Cortex of kidney (tissue), 1 donor: ENCODE measurements at places on chromosomes 4 and X.

DNA sequence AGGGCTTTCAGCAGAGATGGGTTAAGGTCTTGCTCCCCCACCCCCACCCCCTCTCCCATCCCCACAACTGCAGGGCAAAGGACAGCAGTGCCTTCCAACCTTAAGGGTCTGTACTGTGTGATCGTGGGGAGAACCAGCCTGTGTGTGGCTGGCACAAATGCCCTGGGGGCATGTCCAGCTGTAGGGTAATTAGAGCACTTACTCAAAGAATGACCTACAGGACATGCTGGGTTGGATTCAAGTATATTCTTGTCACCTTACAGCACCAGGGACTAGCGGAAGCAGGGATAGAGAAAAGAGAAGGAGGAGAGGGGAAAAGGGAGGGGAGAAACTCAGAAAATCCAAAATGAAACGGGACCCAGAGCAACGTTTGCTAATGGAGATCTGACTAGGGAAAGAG is 191.3 kb upstream of the GATB start:
- DNase-seq: no peak

- no peak for DNase-seq
Observed at GRCh38 chr4:4857001-4857808, 2.3 kb upstream of the MSX1 start.

GRCh38 chr4:176273736-176274135 is 4.7 kb upstream of the ASB5 start:
- DNase-seq: no peak

DNA sequence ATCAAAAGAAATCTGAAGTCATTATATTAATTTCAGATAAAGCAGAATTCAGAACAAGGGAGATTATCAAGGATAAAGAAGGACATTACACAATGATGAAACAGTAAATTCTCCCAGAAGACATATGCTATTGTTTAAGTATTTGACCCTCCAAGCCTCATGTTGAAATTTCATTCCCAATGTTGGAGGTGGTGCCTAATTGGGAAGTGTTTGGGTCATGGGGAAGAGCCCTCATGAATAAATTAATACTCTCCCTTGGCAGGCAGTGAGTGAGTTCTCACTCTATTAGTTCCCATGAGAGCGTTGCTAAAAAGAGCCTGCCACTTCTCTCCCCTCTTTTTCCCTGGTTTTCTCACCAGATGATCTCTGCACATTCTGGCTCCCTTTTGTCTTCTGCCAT is 249.9 kb upstream of the GRIA3 start:
- no peak for DNase-seq

DNA sequence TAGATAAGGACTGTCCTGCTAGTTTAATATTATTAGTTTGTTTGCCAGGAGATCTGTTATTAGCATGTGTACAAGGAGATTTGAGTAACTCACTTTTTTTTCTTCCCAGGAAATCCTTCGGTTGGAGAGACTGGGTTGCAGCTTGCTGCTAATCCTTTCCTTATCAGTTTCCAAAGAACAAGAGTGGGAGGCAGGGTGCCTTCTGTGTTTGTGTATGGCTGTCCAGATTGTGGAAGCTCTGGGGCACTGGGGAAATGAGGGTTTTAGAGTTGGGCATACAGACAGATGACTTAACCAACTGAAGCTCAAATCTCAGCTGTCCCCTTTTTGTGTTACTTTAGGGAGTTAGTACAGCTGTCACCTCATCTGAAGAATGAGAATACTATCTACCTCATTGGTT is 12.6 kb upstream of the SUPT20HL1 start:
- no peak for DNase-seq

DNA sequence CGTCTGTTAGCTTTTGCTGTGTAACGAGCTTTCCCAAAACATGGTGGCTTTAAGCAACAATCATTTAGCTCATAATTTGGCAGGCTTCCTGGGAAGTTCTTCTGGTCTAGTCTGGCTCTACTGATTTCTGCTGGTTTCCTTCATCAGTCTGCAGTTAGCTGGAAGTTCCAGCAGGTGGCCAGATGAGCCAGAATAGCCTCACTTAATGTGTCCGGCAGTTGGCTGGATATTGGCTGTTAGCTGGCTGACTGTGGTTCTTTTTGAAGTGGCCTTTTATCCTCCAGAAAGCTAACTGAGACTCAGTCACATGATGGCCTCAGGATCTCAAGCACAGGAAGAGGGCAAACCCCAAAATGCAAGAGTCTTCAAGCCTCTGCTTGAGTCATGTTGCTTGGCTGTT is 34.9 kb downstream of the FTHL17 start:
- DNase-seq: no peak

DNA sequence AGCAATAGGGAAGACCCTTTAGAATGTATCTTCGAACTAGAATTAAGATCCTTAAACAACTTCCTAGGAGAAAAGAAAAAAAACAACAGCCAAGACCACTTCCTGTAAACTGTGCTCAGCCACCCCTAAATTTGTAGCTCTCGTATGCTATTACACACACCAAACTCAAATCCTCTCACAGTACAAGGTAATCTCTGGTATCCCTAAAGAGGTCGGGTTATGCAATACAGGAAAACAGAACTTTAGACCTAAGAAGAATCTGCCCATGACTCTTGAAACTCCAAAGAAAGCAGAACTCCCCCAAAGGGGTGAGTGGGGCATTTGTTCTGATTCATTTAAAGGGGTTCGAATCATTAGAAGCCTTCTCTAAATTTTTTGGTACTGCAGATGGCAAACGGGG is 170.9 kb upstream of the CASK start:
- no peak for DNase-seq

GRCh38 chr4:139208404-139208945 is 31.5 kb upstream of the ELF2 start:
- DNase-seq: no peak

DNA sequence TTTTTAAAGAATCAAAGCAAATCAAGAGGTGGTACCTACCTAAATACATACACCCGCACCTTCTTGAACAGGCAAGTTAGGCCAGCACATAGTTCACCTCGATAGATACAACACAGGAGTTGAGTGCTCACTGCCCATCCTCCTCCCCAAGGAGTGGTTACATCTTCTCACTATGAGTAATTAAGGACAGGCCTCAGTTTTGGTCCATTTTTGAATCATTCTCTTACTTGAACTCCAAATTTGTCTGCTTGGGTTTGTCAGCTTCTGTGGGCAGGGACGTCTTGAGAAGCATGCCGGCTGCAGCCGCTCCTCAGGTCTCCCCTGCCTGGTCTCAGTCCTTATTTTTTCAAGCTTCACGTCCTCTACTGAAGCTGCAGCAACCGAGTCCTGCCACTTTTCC is 190.6 kb upstream of the RBPJ start:
- no peak for DNase-seq

DNA sequence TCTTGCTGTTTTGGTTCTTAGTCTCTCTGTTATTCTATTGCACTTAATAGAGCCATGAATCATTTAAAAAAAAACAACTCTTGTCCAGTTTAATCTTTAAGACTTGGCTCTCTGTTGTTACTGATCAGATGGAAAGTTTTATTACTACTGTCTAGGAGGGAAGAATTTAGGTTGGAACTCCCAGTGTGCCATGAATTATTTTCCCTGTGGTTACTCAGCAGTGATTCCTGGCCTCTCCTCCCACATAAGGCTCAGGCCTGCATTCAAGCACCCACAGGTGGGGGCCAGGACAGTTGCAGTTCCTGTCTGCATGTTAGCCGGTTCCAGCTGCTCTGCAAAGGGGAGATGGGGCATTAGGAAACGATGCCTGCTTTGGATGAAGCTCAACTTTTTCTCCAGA is 29.8 kb upstream of the ESX1 start:
- DNase-seq: no peak
